ENCODE measurements at places on chromosomes 13 and 19.
A peak's percentile ranks its signal among the peaks of the same experiment; 100 is the strongest.

DNA sequence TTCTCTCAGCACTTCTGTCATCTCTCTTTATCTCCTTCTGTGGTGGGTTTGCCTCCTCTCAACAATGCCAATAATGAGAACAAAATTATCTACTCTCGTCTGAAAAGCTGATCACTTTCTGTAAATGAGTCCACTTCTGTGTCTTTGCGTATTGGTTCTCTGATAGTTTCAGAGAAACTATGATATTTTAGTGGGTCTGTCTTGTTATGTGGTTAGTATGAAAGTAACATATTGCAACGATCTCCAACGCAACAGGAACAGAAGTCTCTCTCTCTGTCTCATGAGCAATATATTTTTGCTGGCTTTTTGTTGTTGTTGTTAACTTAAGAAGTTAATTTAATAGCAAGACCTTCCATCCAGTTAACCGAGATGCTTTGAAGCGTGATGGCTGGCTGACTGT is 47.8 kb upstream of the SLITRK6 start:
- DNase-seq: no peak

DNA sequence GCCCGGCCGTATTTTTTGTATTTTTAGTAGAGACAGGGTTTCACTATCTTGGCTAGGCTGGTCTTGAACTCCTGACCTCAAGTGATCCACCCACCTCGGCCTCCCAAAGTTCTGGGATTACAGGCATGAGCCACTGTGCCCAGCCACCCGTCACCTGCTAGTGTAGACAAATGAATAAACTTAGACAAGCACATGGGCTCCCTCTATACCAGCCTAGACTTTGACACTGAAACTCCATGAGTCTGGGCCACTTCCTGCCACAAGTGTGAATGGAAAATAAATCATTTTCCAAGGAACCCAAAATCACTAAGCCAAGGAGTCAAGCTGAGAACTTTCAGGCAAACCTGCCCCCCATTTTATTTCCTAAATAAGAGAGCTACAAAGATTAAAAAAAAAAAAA is 27.0 kb upstream of the TPT1 start:
- no peak for DNase-seq

DNA sequence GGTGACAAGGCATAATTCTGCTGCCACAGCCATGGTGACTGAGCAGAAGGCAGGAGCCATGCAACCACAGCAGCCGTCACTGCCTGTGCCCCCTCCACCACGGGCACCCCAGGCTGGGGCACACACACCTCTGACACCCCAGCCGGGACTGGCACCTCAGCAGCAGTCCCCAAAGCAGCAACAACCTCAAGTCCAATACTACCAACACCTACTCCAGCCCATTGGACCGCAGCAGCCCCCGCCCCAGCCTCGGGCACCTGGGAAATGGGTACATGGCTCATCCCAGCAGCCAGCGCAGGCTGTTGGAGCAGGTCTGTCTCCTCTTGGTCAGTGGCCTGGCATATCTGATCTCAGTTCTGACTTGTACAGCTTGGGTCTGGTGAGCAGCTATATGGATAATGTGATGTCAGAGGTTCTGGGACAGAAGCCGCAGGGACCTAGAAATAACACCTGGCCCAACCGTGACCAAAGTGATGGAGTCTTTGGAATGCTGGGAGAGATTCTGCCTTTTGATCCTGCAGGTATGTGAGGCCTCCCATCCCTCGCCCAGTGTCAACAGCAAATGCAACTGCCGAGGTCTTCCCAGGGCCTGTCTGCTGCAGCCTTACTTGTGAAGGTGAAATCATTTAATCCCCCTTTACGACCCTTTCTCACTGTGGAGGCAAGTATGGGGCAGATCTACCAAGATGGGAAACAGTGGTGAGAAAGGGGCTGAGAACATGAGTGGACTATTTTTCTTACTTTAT is 22.9 kb upstream of the GPI start:
- DNase-seq: no peak

- DNase-seq: no peak
Observed at GRCh38 chr13:33452873-33453517, 167.4 kb upstream of the STARD13 start.

DNA sequence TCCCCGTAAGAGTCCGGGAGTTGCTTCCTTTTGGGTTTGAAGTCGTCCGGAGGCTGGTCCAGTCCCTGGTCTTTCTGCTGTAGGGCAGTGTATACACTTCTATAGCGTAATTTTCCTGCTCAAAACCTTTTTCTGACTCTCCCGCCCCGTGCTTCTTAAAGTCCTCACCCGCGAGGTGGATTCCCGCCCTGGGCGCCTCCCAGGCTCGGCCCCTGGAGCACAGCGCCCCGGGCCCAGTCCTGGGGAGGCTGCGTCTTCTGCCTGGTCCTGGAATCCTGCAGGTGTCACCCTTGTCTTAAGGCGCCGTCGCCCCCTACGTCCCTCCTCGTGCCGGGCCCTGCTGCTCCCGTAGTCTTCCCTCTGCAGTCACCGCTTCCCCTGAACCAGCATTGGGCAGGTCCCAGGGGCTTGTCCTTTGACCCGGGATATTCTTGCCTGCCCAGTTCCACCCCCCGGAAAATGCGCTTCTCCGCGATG is 34.4 kb upstream of the ZNF808 start:
- DNase-seq: no peak

DNA sequence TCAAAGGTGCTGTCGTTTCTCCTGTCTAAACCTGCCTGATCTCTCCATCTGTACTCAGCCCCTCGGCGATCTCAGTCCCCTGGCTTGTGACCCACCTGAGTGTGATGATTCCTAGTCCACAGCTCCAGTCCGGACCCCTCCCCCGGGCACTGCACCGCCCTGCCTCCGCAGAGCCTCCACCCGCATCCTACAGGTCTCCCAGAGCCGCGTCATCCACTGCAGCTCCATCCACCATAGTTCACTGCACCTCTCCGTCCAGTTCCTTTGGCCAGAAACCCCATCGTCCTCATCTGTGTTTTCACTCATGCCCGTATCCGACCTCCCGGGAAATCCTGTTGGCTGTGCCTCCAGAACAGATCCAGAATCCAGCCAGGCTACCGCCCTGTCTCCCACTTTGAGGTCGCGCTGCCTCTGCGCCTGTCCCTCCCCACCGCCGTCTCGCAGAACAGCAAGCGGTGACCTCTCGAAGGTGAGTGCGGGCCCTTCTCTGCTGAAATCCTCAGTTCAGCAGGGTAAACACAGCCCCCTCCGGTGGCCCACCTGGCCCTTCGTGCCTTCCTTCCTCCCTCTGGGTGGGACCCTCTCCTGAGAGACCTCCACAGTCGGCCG is 51.9 kb upstream of the MCF2L start:
- no peak for DNase-seq

- DNase-seq: peak; percentile 62
Observed at GRCh38 chr19:13865571-13866462, 11.1 kb upstream of the NANOS3 start.

DNA sequence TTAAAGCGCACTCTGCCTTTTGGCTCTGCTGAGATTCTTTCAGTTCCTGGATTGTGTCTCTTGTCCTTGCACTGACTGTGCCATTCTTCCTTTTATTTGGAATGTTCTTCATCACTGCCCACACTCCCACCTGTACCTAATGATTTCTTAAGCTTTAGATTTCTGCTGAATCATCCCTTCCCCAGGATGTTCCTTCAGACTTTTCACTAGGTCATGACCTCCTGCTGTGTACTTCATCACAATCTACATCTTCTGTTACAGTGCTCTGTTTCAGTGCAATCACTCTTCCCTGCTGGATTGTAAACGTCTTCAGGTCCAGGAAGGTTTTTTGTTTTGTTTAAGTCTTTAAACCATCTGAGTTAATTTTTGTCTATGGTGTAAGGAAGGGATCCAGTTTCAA is 281.0 kb downstream of the ATP8A2 start:
- DNase-seq: no peak

All from activated naive CD8-positive, alpha-beta T cell treated with anti-CD3 and anti-CD28 coated beads, Interleukin-2, amount 10 ng/mL, durations not matched to agents 7 days and 5 days (primary cell).